ENCODE measurements at places on chromosomes 5 and 9. TPM values are rescaled to one million over a fixed set of nuclear protein-coding genes. Genes with fewer than 3 reads are reported as not detected.

- H3K27me3 ChIP-seq, result peaks cover 77% of the 10 kb centered on the region
- peaks cover 78% of the 10 kb centered on the region for H3K4me1 ChIP-seq
- no peaks in the 10 kb centered on the region for H3K36me3 ChIP-seq
- no peak overlapping the region for H3K4me3 ChIP-seq
Measured at GRCh38 chr9:133493428-133493827, 14.5 kb upstream of the SLC2A6 start.

GRCh38 chr9:135526089-135526729, 5.0 kb downstream of the LCN1 start:
- peaks cover 9% of the 10 kb centered on the region for H3K4me1 ChIP-seq
- no peak overlapping the region for H3K27ac ChIP-seq
- no peak overlapping the region for H3K4me3 ChIP-seq

GRCh38 chr9:108834959-108835665, 20.7 kb downstream of the ACTL7B start:
- H3K36me3 ChIP-seq, result no peaks in the 10 kb centered on the region
- no peak overlapping the region for H3K4me3 ChIP-seq
- DNase-seq, result no peak
- no peaks in the 10 kb centered on the region for H3K27me3 ChIP-seq

GRCh38 chr5:89900346-89900745, 509.2 kb downstream of the CETN3 start:
- no peak overlapping the region for H3K4me3 ChIP-seq
- no peaks in the 10 kb centered on the region for H3K27me3 ChIP-seq
- no peaks in the 10 kb centered on the region for H3K4me1 ChIP-seq
- no peaks in the 10 kb centered on the region for H3K36me3 ChIP-seq
- no peak overlapping the region for H3K27ac ChIP-seq

- no peaks in the 10 kb centered on the region for H3K27me3 ChIP-seq
- H3K27ac ChIP-seq, result no peak overlapping the region
- no peaks in the 10 kb centered on the region for H3K36me3 ChIP-seq
- no peak overlapping the region for H3K4me3 ChIP-seq
- no peaks in the 10 kb centered on the region for H3K4me1 ChIP-seq
Measured at GRCh38 chr5:33793836-33794549, 97.8 kb downstream of the ADAMTS12 start.

JAKMIP2 gene
- total RNA-seq, result 2.1 TPM

DNA sequence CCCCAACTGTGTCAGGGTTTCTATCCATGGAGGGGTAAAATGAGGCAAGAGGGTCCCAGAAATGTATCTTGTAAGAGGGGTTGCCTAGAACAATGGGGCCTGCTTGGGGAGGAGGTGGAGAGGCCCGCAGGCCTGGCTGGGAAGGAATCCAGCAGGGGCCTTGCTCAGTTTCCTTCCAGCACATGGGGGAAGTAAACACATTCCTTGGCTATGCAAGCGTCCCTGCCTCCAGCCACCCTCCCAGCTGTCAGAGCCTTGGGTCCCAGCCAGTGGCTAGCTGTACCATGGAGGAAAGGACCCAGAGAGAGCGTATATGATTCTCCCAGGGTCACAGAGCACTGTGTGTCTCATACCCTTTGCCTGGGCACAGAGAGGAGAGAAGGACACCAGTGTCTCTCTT, 71.1 kb upstream of the IL17B start:
- H3K4me1 ChIP-seq, result peaks cover 83% of the 10 kb centered on the region
- no peak for DNase-seq
- H3K36me3 ChIP-seq, result no peaks in the 10 kb centered on the region
- H3K4me3 ChIP-seq, result no peak overlapping the region
- no peaks in the 10 kb centered on the region for H3K27me3 ChIP-seq

DNA sequence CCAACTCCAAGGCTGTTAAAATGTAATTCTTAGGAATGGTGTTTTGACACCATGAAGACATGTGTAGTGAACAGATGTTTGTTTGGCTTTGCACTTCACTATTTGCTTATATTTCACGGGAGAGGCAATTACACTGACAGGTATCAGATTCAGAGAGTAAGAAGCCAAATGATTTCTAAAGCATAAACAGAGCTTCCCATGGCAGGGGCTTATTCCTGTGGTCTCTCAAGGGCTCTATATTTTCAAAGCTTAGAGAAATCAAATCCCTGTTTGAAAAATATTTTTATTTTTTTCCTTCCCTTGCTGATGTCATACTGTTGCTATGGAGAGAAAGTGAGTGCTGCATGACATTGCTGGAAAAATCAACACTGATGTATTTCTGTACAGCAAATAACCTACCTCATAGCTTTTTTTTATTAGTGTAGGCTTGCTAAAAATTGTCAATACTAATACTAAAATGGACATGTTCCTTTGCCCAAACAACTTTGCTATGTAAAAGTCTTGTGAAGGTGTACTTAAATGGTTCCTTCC, 161.4 kb downstream of the GIN1 start:
- H3K4me1 ChIP-seq, result no peaks in the 10 kb centered on the region
- no peak overlapping the region for H3K27ac ChIP-seq
- H3K36me3 ChIP-seq, result no peaks in the 10 kb centered on the region
- no peaks in the 10 kb centered on the region for H3K27me3 ChIP-seq
- DNase-seq, result no peak

GRCh38 chr9:33860200-33860871, 43.4 kb downstream of the UBE2R2 start:
- H3K4me1 ChIP-seq, result peaks cover 23% of the 10 kb centered on the region
- DNase-seq, result no peak
- H3K4me3 ChIP-seq, result no peak overlapping the region
- no peak overlapping the region for H3K27ac ChIP-seq
- no peaks in the 10 kb centered on the region for H3K27me3 ChIP-seq
- peaks cover 5% of the 10 kb centered on the region for H3K36me3 ChIP-seq

DNA sequence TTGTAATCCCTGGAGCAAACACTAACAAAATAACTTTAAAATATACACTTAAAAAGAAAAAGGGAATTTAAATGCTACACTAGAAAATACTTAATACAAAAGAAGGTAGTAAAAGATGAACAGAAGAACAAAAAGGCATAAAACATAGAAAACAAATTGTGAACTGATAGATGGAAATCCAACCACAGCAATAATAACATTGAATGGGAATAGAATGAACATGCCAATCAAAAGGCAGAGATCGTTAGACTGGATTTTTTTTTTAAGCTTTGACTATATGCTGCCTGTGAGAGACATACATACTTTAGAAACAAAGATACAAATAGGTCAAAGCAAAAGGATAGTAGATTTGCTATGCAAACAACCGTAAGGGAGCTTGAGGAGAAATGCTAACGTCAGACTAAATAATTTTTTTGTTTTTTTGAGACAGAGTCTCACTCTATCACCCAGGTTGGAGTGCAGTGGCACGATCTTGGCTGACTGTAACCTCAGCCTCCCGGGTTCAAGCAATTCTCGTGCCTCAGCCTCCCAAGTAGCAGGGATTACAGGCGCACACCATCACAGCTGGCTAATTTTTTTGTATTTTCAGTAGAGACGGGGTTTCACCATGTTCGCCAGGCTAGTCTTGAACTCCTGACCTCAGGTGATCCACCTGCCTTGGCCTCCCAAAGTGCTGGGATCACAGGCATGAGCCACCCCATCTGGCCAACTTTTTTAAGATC, 6.5 kb downstream of the ABO start:
- no peak for DNase-seq
- H3K27ac ChIP-seq, result no peak overlapping the region
- H3K27me3 ChIP-seq, result peaks cover 7% of the 10 kb centered on the region
- no peaks in the 10 kb centered on the region for H3K36me3 ChIP-seq
- no peaks in the 10 kb centered on the region for H3K4me1 ChIP-seq

DNA sequence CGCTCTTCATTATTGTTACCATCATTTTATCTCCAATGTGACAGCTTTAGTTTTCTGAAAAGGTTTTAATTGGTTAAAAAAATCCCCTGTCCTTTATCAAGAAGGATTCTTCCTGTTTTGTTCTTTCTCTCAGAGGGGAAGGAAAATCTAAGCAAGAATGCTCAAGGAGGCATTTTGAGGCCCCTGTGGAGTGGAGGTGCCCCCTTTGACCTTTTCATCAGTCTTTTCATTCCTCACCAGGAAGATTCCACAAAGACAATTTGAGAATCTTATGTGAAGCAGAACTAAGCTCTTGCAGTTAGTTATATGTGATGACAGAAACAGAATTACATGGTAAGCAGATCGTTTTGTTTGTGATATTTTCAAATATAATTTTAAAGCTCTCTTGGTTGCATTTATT, 489.6 kb downstream of the MAN2A1 start:
- no peaks in the 10 kb centered on the region for H3K36me3 ChIP-seq
- no peaks in the 10 kb centered on the region for H3K27me3 ChIP-seq

DNA sequence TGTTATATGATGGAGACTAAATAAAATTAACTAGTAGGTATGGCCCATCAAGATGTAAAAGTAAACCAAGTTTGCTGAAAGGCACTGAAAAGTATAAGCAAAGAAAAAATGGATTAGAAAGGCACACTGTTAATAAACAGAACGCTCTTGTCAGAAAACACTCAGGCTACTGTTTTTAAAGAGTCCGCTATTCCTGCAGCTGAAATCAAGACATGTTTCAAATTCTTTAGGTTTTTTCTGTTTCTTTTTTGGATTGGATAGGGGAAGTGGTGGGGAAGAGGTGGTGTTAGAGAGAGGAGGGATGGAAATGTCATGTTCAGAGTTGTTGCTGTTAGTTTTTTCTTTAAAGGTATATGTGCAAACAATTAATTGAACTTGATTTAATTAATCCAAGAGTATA, 17.5 kb downstream of the OSTF1 start:
- H3K4me3 ChIP-seq, result no peak overlapping the region
- H3K27me3 ChIP-seq, result no peaks in the 10 kb centered on the region
- H3K36me3 ChIP-seq, result no peaks in the 10 kb centered on the region
- no peak overlapping the region for H3K27ac ChIP-seq
- peaks cover 19% of the 10 kb centered on the region for H3K4me1 ChIP-seq

DNA sequence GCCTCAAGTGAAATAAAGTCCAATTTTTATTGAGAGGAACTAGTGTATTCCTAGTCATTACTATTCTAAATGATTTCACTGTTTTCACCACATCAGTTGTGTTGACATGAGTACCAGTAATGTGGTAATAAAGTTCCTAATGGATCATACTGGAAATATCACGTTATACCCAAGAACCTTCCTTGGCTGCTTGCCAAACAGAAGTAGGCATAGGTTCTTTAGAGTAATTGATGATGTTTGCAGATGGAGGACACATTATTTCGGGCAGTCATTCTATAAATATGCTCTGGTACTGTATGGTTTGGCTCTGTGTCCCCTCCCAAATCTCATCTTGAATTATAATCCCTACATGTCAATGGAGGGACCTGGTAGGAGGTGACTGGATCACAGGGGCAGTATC, 15.1 kb downstream of the SNCAIP start:
- H3K4me3 ChIP-seq, result no peak overlapping the region
- H3K27me3 ChIP-seq, result no peaks in the 10 kb centered on the region
- no peak overlapping the region for H3K27ac ChIP-seq
- H3K4me1 ChIP-seq, result no peaks in the 10 kb centered on the region

DNA sequence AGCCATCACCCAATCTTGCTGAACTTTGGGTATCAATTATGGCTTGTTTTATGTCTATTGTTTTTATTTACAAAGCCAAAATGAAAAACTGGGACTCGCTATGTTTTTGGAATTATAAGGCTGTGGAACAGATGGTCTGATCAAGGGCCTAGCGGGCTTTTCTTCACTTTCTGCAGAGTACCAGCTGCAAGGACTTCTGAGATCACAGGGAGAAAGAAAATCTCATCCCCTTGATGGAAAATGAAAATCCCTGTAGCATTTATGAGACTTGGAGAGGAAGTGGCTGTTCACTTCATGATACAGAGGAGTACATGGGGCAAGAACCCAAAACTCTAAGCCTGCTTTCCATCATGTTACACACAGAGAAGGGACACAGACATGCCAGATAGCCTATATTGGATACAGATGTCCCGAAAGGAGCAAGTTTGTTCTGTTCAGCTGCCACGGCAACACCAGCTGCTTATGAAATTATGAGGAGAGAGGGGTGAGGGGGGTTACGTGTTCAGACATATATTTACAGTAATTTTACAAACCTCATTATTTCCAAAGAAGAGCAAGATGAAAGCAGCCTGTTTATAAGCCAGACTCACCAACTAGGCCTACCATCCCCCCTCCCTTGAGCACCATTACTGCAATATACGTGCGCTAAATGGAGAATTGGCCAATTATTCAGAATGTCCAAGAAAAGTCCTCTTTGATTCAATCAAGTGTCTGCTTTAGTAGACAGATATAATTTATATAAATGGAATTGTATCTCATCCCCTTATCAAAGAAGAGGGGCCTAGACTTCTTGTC, 220.0 kb downstream of the MARCHF11 start:
- no peaks in the 10 kb centered on the region for H3K4me1 ChIP-seq
- no peaks in the 10 kb centered on the region for H3K27me3 ChIP-seq
- no peak for DNase-seq
- H3K27ac ChIP-seq, result no peak overlapping the region
- no peak overlapping the region for H3K4me3 ChIP-seq

DNA sequence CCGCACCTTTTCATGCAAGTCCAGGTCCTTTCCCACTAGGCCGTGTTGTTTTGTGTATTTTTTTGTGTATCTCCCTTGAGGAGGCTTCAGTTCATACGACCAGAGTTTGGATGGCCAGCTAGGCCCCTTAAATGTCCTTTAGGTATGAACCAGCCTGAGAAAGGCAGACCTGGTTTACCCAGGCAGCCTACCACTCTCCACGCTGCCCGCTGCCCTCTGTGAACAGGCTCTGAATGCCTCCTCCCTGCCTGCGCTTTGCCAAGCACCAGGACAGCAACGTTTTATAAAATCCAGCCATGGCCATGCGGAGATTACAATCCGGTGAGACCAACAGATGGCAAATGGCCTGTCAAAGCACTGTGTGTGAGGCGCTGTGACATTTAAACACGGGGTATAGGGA, 626 bp upstream of the CLTB start:
- no peak overlapping the region for H3K27ac ChIP-seq
- H3K27me3 ChIP-seq, result no peaks in the 10 kb centered on the region
- DNase-seq, result no peak
- no peaks in the 10 kb centered on the region for H3K36me3 ChIP-seq
- peaks cover 32% of the 10 kb centered on the region for H3K4me1 ChIP-seq

- no peaks in the 10 kb centered on the region for H3K27me3 ChIP-seq
- peaks cover 5% of the 10 kb centered on the region for H3K36me3 ChIP-seq
- peaks cover 28% of the 10 kb centered on the region for H3K4me1 ChIP-seq
- H3K27ac ChIP-seq, result no peak overlapping the region
Measured at GRCh38 chr9:132937463-132937901, 6.9 kb downstream of the TSC1 start.

DNA sequence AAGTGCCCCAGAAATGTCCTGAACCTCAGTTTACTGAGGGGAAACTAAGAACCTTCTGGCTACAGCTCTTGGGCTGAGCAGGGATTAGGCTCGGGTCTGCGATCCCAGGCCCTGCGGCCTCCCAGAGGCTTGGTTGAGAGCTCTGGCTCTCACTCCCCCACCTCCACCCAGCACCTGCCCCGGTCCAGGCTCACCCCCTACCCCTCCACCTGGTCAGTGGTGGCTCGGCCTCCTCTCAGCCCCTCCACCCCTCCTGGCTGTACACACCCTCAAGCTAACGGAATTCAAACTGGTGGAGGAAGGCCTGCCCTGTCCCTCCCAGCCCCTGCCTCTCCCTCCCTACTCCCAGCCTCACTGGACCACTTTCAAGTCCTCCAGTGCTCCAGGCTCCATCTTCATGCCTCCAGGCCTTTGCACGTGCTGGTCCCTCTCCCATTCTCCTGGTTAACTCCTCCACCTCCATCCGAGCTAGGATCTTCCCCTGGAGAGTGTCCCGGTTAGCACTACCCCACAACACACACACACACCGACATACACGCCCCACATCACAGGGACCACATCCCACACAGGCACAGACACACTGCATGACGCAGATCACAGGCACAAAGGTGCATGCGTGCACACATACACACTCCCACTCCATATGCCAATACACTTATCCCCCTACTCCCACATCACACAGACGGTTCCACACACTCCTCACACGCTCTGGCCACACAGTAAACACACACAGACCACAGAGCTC, 130.9 kb downstream of the C9orf50 start:
- H3K36me3 ChIP-seq, result 0 out of 3 replicates have a peak, but pooled peaks cover 3% of the 10 kb centered on the region
- H3K4me1 ChIP-seq, result peaks cover 94% of the 10 kb centered on the region
- peak overlapping the region; percentile 72 for H3K4me3 ChIP-seq
- DNase-seq, result no peak
- no peaks in the 10 kb centered on the region for H3K27me3 ChIP-seq
- H3K27ac ChIP-seq, result peak overlapping the region; percentile 91

Data from HepG2 (cell line).